ENCODE measurements at places on chromosomes 7 and 10.

DNA sequence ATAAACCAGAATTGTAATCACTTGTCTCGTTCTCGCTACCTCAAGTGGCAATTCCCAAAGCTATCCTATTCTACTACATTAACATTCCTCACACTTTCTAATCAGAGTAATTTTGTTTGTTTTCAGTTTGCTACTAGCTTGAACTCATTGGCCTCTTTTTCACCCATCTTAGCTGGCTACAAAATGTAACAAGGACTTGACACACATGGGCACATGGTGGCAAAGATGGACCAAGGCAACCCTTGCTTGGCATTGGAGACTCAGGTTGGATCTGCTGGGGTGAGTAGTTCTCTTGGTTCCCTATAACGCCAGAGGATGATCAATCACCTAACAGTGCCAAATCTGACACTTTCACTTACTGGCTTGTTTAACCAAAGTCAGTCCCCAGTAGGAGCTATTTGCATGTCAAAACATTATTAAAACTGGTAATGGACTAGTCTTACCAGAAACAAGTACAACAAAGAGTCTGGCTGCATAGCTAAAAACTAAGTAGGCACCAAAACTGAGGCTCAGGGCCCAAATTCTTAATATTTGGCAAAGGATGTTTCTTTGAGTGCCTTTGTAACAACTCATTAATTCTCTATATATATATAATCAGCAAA lies 1.9 kb downstream of the USP6NL start:
- no peak for DNase-seq

DNA sequence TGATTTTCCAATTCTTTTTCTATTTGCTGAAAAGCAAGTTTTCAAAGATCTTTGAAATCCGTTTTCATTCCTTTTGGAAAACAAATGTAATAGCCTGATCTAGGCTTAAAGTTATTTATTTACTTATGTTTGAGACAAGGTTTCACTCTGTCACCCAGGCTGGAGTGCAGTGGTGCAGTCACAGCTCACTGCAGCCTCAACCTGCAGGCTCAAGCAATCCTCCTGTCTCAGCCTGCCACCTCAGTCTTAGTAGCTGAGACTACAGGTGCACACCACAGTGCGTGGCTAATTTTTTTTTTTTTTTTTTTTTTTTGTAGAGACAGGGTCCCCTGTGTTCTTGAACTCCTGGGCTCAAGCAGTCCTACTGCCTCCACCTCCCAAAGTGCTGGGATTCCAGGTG lies 4.6 kb downstream of the ST7 start:
- no peak for DNase-seq

DNA sequence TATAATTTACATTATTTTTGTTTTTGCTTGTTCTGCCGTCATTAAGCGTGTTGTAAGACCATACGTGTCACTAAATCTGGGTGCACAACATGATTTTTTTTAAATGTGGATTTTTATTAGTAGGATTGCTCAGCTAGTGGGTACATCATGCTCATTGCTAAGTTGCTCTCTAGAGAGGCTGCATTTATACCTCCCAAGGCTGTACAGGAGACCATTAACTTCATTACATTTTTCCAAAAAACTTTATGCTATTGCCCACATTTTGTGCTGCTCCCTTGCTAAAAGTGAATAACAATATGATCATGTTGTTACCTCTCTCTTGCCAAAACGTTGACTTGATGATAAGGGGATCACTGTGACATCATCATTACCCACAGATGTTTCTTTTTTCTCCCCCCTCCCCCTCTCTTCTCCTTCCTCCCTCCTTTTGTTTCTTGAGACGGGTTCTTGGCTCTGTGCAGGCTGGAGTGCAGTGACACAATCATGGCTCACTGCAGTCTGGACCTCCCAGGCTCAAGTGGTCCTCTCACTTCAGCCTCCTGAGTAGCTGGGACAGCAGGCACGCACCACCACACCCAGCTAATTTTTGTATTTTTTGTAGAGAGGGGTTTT lies 65.1 kb downstream of the BMPR1A start:
- no peak for DNase-seq

DNA sequence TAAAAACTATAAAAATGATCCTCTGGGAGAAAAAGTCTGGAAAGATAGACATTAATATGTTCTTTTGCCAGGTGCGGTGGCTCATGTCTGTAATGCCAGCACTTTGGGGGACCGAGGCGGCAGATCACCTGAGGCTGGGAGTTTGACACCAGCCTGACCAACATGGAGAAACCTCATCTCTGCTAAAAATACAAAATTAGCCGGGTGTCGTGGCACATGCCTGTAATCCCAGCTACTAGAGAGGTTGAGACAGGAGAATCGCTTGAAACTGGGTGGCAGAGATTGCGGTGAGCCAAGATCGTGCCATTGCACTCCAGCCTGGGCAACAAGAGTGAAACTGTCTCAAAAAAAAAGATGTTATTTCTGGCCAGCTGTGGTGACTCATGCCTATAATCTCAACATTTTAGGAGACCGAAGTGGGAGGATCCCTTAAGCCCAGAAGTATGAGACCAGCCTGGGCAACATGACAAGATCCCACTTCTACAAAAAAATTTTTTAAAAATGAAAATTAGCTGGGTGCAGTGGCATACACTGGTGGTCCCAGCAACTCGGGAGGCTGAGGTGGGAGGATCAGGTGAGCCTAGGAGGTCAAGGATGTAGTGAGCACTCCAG lies 101.9 kb upstream of the LRRN3 start:
- no peak for DNase-seq

GRCh38 chr10:77859200-77859864 lies 67.2 kb downstream of the DLG5 start:
- DNase-seq: no peak

- DNase-seq: no peak
These were observed 5.1 kb downstream of the ANXA11 start for GRCh38 chr10:80200259-80200658.

DNA sequence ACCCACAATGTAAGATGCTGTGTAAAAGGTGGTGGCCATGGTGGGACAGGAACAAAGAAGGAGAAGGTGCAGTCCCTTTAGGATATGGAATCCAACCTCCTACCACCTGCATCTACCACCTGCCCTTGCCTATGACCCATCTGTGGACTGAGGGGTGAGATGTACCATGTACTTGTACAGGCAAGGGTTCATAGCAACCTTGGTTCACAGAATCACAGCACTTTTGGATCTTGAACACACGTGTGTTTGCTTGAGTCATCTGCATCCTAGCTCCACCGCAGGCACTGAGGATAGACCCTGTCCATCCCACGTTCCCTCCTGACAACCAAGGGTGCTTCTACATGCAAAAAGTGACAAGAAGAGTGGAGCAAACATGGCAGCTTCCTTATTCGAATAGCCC lies 162.3 kb downstream of the GFRA1 start:
- DNase-seq: no peak

GRCh38 chr7:133976140-133976539 lies 151.0 kb upstream of the LRGUK start:
- DNase-seq: no peak

GRCh38 chr10:73969224-73969841 lies 28.6 kb upstream of the VCL start:
- DNase-seq: no peak

- no peak for DNase-seq
These were observed 61.5 kb downstream of the DYNC2I1 start for GRCh38 chr7:158917818-158918217.

GRCh38 chr7:110856704-110857103 lies 234.2 kb upstream of the LRRN3 start:
- no peak for DNase-seq

GRCh38 chr7:25625306-25625992 lies 397.2 kb upstream of the NPVF start:
- DNase-seq: no peak

DNA sequence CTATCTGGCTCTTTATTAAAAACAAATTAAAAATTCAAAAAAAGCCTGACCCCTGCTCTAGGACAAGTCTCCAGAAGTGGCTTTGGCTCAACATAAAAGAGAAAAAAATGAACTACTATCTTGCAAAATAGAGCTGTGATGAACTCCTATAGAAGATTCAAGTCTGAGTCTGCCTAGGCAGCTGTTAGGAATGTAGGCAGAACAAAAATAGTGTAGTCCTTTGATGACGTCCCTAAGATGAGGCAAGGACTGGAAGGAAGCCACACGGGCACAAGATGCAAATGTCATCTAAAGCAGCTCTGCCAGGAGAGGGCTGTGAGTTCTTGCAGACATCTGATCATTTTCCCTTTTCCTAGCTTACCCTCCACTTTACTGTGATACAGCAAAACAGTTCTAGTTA lies 20.5 kb downstream of the ASNS start:
- DNase-seq: no peak

GRCh38 chr10:12978891-12979290 lies 22.6 kb downstream of the CCDC3 start:
- no peak for DNase-seq

GRCh38 chr7:87918740-87919139 lies 15.3 kb upstream of the ADAM22 start:
- DNase-seq: no peak

- DNase-seq: no peak
These were observed 65.9 kb downstream of the ALOX5 start for GRCh38 chr10:45439873-45440272.

GRCh38 chr10:69057261-69057950 lies 30.5 kb upstream of the SRGN start:
- DNase-seq: no peak

DNA sequence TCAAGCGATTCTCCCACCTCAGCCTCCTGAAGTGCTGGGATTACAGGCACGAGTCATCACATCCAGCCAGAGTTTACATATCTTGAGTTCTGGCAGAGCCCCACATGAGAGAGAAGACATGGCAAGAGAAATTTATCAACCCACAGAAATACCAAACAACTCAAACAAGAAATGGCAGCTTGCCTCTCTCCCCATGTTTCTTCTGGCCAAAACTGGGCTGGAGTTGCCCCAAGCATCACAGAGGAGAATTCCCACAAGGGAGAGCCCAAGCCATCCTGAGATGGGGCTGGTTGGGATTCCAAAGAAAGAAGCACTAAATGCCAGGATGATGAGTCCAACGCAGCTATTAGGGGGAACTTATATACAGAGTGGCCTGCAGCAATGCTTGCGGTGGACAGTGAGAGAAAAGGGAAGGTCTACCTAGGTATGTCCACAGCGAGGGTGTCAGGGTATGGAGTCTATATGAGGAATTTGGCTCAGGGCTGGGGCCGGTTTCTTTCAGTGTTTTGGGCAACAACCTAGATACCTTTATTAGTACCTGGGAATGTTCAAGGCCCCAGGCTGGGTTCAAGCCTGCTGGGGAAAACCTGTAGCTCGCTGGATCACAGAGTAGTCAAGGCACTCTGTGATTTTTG lies 14.5 kb upstream of the PAX4 start:
- no peak for DNase-seq

DNA sequence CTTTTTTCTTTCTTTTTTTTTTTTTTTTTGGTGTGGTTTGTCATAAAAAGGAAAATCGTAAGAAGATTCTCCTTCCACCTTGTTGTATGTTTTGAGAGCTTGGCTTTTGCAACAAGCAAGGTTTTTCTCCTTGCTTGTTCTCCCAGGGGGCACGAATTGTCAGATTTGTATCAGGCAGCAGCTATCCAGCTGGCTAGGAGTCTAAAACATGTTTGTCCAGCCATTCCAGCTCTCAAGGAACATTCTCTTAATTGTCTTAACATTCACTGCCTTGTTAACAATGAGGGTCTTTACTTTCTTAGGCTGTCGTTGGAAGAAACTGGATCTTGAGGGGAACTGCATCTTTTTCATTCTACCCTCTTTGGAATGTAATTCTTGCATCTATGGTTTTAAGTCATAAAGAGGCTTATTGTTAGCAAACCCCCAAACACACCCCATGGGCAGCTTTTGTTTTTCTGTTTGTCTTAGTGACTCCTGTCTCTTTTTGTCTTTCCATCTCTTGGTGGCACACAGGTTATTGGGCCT lies 14.6 kb downstream of the SHTN1 start:
- DNase-seq: no peak

GRCh38 chr10:343231-344220 lies 208.3 kb downstream of the ZMYND11 start:
- no peak for DNase-seq

- DNase-seq: no peak
These were observed 5.5 kb downstream of the LFNG start for GRCh38 chr7:2524808-2525657.

DNA sequence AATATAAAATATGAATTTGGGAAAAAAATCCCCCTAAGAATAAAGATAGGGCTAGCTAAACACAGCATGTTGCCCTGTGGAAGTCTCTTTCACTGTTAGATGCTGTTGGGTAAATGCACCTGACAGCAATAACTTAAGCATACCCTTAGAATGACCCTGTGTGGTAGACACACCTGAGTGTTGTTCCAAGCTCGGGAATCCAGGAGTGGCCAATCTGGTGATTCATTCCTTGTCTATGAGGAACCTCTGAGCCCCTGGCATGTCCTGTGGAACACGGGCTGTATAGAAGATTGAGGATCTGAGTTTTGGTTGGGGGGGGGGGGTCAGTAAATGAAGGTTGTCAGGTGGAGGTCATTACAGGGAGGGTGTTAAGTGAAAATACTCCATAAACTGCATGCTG lies 730.0 kb upstream of the IGFBP3 start:
- no peak for DNase-seq

DNA sequence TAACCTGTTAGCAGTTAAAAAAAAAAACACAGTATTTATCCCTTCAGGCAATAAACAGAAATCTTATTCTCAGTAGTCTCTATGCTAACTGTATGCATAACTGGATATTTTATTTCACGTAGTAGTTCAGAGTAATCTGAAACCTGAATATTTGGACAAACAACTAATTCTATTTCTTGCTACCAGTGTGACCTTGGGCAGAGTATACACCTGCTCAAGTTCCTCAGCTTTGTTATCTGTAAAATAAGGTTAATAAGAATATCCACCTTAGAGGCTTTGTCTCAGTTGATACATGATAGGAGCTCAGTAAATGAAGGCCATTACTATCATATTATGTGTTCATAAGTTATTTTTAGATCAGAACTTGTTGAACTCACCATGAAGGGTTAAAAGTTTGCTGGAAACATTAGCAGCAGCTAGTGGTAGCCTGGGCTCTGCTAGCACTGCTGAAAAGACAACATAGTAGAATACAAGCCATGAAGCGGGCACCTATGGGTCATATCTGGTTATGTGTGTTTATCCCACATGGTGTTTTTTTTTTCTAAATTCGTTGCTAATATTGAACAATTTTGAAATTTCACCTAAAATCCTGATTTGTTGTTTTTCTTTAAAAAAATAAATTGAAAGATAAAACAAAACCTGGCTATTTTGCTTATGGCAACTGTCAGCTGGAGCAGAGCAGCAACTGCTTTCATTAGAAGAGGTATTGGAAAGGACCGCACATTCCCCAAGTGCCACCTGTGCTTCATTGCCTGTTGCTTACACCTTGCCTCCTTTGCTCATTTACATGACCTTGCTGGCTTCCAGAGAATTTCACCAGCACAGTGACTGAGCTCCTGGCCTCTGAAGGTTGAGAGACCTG lies 303.0 kb downstream of the PRKG1 start:
- no peak for DNase-seq

GRCh38 chr7:90692947-90693346 lies 96.8 kb downstream of the CDK14 start:
- DNase-seq: no peak

- DNase-seq: no peak
These were observed 30.6 kb upstream of the PFKFB3 start for GRCh38 chr10:6171881-6172695.

GRCh38 chr10:113959383-113959760 lies 84.3 kb upstream of the ADRB1 start:
- no peak for DNase-seq

- DNase-seq: no peak
These were observed 18.4 kb downstream of the VWA2 start for GRCh38 chr10:114257498-114257897.

All from DMS 273 treated with DMSO at 0.1 percent for 48 hours (cell line).